ENCODE measurements at places on chromosomes 12 and 14.

DNA sequence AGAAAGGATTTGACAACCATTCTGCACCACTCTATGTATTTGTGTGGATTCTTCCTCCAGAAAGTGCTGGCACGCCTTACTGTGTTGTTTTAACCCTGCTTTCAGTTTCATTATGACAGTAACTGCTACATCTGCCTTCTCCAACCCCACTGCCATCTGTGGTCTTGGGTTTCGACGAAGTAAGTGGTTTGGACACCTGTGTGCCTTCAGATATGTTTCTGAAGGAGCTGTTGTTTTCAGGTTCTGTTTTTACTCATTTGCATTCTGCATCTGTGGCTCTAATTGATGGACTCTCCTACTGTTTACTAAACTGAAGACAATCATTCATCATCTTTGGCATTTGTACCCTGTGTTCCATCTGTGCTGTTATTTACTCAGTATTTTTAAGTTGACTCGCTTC is 4.1 kb downstream of the TSHR start:
- DNase-seq: no peak

DNA sequence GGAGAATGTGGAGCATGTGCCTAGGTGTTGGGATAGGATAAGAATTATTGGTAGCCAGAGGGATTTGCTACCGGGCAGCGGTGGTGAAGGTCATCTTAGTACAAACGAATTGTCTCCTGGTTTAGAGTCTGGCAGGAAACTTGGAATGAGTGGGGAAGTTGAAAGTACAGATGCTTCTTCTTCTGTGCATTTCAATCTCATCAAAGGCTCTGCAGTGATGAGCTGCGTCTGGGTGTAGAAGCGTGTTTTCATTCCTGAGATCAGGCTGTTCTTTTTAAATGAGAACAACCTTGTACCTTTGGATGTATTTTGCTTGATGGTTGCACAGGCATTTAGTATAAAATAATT is 2.1 kb downstream of the WNK1 start:
- no peak for DNase-seq

- DNase-seq: no peak
Observed at GRCh38 chr14:96514694-96515093, 12.5 kb downstream of the PAPOLA start.

DNA sequence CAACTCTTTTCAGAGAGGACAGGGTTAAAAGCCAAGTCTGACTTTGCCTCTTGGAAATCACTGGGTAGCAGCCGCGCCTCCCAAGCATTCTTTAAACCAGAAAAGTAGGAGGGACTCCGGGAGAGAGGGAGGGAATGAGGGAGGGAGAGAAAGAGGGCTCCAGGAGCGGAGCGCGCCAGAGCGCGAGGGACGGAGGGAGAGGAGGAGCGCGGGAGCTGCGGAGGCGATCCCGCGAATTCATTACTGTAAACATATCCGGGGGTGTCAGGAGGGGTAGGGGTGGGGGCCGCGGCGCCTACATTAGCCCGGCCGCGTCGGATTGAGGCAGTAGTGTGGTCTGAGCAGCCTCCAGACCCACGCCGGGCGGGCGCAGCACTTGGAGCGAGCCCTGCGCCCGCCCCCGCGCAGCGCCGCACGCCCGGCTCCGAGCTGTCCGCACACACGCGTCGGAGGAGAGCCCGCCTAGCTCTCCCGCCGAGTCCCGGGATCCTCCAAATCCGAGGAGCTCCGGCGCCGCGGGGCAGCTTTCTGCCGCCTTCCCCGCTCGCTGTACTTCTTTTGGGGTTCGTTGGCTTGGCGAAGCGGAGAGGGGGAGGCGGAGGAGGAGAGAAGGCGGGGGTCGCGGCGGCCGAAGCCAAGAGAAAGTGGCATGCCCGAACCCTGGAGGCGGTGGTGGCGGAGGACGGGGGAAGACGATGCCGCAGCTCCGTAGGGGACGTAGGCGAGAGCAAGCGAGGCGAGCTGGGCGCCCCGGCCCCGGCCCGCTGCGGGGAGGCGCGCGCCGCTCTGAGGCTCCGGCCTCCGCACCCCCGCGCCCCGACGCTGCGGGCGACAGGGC is 3.3 kb downstream of the FLRT2 start:
- no peak for DNase-seq

DNA sequence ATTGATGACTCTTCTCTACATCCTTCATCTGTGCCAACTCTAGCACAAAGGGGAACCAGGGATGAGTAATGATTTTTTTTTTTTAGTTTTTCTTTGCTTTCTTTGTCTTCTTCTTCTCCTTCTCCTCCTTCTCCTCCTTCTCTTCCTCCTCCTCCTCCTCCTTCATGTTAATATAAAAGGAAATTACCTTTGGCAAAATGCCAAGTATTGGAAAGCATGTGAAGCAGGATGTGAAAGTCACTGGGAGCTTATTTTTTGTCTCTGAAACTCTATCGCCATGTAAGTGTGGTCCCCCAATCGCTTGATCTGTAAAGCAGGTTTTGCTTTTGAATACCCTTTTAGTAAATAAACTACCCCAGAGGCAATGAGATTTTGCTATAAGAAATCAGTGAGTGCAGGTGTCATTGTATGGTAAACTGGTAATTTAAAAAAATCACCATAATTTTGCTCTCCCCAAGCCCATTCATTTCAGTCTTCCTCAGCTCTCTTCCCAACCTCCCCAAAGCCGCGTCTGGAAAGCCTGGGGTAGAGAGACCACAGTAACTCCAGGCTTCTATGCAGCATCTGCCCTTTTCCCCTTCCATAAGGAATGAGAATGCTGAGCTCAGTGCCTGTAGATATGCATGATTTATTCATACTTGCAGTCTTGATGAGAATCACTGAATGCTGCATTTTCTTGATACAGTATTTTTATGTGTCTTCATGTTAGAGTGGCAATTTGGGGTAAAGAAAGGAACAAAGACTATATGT is 388.7 kb downstream of the TMEM117 start:
- no peak for DNase-seq

- no peak for DNase-seq
Observed at GRCh38 chr14:85958069-85958468, 428.1 kb downstream of the FLRT2 start.

DNA sequence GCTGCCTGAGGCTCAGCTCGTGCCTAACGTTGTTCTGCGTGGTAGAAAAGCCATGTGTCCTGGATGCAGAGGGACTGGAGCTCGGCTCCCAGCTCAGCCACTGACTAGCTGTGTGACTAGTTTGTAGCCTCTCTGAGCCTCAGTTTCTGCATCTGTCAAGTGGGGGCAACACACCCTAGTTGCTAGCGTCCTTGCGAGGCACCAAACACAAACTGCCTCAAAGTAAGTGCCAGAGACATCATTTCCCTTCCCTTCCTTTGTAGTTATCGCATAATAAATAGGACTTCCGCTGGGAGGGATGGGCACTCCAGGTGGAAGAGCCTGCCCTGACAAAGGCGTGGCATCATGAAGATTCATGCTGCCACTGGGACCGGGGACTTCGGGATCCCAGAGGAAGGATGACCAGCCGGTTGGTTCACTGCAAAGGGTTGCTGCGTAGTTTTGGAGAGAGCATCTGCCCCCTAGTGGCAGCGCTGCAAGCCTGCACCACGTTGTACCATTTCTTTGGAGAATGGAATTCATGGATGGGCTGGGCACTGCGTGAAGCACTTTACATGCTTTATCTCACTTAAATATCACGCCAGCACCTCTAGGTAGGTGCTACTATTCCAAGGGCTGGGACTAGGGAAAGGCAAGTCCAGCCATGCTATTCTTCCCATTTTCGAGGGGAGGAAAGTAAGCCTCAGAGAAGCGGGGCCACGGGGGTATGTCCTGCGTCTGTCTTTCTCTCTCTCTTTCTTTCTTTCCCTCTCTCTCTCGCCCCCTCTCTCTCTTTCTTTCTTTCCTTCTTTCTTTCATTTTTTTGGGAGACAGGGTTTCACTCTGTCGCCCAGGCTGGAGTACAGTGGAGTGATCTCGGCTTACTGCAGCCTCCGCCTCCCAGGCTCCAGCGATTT is 4.6 kb downstream of the CCDC197 start:
- peak; percentile 65 for DNase-seq

- DNase-seq: no peak
Observed at GRCh38 chr14:97930166-97930565, 1133.0 kb downstream of the VRK1 start.

GRCh38 chr12:51071663-51072062 is 11.7 kb downstream of the CSRNP2 start:
- DNase-seq: no peak

DNA sequence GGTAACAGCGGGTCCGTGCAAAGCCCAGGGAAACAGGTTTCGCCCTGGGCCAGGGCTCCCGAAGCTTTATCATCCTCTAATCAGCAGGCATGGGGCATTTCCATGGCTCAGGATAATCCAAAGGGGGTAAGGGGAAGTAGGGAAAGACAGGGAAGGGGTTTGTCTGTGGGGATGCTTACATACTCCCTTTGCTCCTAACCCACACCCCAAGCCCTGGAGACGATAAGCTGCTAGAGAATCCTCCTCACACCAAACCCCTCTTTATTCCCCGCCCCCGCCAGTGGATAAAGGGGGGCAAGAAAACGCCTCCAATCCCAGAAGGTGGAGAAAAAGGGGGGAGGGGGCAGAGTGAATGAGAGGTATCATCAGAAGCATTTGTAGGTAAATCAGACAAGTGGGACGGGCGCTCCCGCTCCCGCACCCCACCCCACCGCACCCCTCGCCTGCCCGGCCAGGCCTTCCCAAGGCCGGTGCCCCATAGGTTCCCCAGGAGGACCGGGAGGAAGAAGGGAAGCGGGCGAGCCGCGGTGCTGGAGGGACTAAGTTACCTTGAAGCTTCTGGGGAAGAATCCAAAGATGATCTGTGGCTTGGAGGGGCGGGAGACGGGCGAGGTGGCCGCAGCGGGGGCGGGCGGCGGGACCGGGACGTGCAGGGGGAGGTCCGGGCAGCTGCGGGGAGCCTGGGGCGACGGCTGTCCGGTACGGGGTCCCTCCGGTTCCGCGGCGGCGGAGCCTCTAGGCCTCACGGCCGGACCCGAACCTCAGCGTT is 762 bp downstream of the PPP2R5E start:
- DNase-seq: no peak

DNA sequence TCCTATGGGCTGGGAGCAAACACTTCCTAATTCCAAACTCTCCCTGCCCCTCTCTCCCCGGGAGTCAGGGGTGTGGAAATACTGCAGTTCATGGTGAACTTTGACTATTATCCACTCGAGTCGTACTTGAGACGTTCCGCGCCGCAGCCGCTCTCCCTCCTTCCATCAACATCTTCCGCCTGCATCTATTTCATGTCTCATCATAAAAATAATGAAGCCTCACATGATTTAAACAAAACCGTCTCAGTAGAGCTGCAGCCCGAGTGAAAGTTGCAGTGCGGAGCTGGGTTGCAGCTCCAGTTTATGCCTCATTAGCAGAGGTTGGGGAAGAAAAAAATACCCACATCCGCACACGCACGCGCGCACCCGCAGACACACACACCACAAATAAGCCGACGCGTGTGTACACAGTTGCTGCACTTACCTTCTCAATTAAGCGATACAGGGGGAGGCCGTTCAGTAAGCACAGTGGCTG is 283 bp downstream of the LMO3 start:
- no peak for DNase-seq

- DNase-seq: no peak
Observed at GRCh38 chr14:100649173-100649519, 61.9 kb upstream of the BEGAIN start.

- DNase-seq: no peak
Observed at GRCh38 chr12:67202678-67203012, 66.5 kb upstream of the CAND1 start.

- DNase-seq: peak; percentile 29
Observed at GRCh38 chr12:89525305-89525823, 483 bp downstream of the POC1B start.

DNA sequence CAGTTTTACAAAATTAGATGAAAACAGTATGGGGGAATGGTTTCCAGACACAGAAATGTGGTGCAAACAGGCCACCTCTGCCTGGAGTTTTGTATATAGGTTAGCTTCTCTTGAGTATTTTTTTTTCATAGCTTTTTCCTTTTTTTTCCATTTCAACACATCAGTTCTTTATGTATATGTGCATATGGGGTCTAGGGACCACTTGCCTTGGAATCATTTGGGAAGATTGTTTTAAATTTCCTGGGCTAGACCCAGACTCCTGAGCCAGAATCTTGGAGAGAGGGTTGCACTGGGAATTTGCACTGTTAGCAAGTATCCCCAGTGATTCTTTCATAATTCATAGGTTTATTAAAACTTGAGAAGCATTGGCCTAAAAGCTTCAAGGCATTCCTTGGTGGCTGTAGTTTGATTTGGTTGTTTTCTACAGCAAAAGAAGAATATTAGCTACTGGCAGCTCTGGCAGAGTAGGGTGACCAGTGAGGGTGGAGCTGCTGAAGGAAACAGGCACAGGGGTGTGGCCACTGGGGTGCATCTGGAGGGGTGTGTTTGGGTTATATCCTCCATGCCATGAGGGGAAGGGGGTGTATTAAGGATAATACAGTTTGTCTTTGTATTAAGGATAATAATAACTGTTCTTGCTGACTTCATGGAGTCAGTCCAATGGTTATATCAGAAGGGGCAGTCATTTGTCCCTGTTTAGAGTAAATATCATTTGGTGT is 22.8 kb downstream of the PPP1R36 start:
- no peak for DNase-seq

DNA sequence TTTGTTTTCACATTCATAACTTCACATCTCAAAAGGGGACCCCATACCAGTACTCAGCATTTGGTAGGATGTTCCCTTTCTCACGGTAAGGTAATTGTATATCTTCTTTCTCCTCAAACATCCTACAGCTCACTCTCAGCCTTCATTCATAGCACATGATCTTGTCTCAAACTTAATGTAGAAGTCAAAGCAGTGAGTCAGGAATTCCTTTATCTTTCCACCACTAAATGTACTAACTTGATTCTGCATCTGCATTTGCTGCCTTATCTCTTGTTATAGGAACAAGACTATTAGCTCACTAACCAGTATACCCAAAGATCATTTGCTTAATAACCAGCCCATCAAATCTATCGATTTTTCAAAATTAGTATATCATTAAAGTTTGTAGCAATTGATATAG is 22.9 kb downstream of the CPSF2 start:
- DNase-seq: no peak

DNA sequence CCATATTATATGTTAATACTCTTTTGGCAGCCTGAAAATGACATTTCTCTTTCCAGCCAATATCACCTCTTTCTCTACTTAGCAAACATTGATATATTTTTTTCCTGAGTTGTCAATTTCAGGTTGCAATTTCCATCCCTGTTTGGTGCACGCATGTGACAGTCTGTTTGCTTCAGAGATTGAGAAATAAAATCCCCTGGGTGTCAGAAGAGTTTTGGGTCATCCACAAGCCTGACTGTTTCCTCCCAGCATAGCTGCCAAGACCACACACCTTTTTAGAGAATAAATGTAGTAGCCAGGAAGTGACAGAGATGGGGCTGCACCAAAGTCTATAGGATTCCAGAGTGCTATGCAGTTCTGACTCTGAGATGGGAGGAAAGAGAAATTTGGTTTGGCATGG is 144.9 kb upstream of the NOS1 start:
- no peak for DNase-seq

- no peak for DNase-seq
Observed at GRCh38 chr14:74911704-74912103, 11.4 kb downstream of the RPS6KL1 start.

DNA sequence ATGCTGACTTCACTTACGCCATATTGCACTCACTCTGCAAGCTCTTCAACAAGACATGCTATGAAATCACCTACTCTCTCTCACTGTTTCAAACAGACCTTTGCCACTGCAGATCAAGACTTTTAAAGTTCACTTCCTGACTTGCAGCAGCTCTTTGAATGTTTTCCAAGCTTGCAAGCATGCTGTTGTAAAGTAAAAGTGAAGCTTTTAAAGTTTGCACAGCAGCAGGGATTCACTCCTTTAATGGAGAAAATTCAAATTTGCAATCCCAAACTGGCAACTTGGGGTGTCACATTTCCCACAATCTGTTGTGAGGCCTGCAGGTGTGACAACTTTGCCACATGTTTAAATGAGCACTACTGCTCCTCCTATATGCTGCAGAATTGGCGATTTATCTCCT is 270.9 kb downstream of the ALX1 start:
- DNase-seq: no peak

Measured in activated CD4-positive, alpha-beta T cell treated with anti-CD3 and anti-CD28 coated beads, Interleukin-2, amount 50 U/mL, for 24 hours (primary cell).